ENCODE measurements at places on chromosomes 1 and 21.

- DNase-seq, result peak; percentile 40
These were observed 71.4 kb upstream of the RAB4A start for GRCh38 chr1:229199261-229200243.

- no peak for DNase-seq
These were observed 48.2 kb downstream of the NTPCR start for GRCh38 chr1:232998646-232999045.

- peak; percentile 22 for DNase-seq
These were observed 8.8 kb upstream of the CEP85 start for GRCh38 chr1:26225033-26225831.

DNA sequence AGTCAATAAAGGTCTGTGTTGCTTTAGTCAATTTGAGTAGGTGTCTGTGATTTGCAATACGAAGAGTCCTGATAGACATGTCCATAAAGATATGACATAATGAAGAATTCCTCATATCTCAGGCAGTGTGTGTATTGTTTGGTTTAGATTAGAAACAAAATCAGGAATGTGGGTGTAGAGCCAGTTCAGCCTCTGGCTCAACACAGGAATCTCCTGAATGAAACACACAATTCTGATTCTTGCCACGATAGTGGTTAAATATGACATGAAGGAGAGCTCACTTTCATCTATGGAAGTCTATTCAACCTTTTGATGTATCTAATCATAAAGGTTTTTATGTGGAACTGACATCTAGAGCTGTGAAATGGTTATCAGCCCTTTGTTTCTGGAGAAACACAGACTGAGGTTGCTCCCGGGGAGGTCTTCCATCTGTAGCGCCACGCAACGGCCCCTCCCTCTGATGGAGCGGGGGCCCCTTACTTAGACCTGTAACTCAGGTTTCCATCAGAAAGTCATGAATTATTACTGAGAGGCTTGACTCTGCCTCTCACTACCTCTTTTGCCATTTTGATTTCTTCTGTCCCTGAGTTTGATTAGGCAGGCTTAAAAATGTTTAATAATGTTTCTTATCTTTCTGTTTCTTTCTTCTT, 19.5 kb downstream of the TSPAN2 start:
- DNase-seq, result peak; percentile 86

DNA sequence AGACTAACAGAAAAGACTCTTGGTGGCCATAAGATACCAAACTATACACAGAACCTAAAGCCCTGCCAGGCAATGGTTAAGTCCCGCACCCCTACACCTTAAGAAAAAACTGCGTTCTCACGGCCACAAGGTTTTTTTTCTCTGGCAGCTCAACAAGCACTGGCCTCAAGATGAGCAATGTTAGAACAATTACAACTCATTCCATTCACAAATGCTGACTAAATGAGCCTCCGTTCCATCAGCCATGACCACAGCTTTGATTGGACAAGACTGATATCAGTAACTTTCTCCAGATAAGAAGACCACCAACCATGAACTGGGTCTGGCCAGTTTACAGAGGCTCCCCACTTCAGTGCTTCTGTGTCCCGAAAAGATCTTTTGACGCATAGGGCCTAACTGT, 31.9 kb downstream of the SEC16B start:
- DNase-seq, result peak; percentile 93
